AG09309 (cell line): ENCODE measurements at places on chromosomes 2 and 18.
A peak's percentile ranks its signal among the peaks of the same experiment; 100 is the strongest.

GRCh38 chr2:9973690-9974089, 22.2 kb downstream of the GRHL1 start:
- DNase-seq = no peak

DNA sequence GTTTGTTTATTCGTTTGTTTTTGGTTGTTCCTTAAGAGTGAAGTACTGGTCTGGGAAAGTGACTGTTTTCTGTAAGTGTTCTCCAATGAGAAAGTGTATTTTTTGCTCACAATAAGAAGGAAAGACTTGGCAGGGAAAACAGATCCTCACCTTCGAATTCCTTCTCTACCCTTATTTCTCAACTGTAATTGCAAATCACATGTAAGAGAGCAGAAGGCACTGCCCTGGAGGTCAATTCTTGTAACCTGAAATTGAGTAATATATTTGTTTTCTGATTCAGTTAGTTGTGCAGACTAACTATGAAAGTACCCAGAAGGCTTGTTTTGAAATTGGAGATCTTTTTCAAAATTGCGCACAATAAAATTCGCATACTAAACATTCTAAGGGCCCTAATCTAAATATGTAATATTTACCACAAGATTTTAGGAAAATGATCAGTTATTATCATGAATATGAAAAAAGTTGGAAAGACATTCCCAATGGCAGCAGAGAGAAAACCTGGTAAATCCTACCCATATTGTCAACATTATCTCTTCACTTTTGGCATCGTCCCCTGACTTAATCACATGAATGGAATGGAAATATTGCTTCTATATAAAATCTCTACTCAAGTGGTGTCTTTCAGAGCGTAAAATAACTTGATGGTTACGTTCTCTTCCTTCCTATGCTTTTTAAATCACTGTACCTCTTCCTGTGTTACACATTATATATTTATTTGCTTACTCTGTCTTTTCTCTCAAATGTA, 24.1 kb downstream of the TFPI start:
- DNase-seq = no peak

DNA sequence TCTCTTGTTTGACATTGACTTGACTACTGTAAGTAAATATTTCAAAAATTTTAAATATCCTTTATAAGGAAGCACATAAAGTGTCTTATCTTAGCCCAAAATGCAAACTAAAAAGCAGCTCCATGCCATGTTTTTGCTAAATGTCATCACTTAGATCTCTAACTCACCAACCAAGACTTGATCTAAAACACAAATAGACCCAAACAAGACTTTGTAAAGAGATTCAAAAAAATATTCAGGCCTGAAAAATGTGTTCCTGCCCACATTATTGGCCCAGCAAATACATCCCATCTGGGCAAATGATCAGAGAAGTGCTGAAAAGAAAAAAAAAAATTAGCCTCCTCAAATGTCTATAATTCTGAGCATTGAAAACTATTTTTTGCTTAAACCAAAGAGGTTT, 187.6 kb downstream of the MREG start:
- DNase-seq = peak; percentile 66

DNA sequence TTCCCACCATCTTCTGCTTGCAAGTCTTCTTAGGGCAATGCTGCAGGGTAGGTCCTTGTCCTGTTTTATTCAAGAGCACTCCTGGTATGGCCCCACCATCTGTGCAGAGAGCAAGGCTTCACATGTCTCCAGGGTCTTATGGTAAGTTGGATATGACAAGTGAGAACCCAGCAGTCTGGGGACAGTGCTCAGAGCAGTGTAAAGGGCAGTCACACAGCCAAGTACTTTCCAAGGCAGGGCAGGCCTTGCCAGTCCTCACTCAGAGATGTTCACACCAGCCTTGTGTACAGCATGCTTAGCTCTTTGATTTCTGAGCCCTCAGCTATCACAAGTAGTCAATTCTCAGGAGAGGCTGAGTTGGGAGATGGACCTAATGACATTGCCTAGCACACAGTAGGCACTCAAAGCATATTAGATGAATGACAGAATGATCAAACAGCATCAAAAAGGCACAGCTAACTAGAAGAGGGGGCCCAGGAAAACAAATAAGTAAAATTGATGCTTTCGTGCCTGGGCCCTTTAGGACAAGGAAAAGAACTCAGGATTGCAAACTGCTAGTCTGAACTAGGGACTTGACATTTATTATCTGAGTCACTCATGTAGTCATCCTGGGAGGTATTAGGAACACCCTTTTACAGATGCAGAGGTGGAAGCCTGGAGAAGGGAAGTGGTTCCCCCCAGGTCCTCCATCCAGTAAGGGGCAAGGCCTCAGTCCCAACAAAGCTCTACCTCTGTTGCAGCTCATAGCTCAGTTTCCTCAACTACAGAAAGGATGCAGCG, 86.7 kb upstream of the CTAGE1 start:
- DNase-seq = no peak

DNA sequence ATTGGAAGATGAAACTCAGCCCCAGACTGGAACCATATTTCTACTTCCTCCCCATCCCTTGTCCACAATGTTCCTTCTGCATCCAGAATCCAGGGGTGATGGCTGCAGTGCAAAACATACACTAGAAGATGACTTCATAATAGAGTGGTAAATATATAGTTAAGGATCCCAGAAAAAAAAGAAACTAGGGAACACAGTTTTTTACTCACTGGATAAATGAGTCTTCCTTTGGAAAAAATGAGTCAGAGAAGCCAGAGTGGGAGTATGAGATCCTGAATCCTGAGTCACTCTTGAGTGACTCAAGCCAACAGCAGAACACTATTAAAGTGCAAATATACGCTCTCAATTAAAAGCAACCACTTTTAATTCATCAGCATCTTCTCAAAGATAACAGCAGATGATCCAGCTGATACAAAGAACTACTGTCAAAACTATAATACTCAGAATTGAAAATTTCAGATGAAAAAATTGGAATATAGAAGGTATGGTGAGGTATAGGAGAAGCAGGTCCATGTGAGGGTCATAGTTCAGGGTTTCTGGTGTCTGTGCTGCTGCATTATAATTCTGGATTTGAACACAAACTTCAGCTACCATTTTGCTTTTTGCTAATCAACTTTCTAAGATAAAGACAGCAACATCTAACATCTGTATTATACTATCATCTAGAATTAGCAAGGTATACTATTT, 987.2 kb upstream of the CDH2 start:
- peak; percentile 90 for DNase-seq

GRCh38 chr2:56191617-56192016, 7.8 kb downstream of the CCDC85A start:
- DNase-seq = no peak

DNA sequence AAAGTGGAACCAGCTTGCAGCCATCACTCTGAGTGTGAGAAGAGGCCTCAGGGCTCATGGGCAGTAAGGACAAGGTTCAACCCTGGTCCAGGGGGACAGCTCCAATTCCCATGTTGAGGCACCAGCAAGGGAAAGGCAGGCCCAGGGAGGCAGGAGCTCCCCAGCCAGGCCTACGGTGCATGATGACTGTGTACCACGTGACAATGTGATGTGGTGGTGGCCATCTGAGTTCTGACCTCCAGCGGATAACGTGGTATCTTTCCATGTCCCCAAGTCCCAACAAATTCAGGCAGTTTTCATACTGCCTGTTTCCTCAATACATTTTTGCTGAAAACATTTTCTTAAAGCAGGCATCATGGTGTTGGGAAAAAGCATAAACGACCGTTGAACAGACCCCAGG, 36.1 kb upstream of the COL6A3 start:
- DNase-seq = no peak

DNA sequence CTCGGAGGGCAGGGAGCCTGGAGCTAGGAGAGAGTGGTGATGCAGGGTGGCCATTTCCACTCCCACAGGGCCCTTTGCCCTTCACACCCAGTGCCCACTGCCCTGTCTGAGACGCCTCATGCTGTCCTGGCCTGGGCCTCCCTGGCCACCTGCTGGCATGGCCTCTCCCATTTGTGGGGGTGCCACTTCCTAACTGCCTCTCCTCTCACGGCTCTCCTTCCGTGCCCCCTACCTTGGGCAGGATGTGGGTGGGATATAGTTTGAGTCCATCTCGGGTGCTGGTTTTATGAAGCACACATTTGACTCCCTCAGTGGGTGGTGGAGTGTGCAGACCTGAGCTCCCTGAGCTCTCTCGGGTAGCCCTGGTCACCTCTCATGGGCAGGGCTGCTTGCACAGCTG, 46.0 kb downstream of the DGKD start:
- DNase-seq = no peak

DNA sequence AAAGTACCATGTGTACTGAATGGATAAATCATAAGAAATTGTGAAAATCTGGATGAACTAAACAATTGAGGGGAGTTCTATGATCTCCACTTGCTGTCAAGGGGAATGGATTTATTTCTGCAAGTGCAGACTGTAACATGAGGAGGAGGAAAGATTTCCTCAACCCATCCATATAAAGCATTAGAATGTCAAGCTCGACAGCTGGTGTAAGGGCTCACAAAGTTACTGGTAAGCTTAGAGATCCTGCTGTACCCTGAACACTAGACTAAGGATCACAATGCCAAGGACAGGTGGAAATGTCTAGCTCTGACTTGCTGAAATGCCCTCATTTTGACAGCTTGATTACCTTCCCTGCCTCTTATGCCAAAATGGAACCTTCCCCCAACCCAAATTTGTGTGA, 125.3 kb downstream of the TCF4 start:
- DNase-seq = no peak

DNA sequence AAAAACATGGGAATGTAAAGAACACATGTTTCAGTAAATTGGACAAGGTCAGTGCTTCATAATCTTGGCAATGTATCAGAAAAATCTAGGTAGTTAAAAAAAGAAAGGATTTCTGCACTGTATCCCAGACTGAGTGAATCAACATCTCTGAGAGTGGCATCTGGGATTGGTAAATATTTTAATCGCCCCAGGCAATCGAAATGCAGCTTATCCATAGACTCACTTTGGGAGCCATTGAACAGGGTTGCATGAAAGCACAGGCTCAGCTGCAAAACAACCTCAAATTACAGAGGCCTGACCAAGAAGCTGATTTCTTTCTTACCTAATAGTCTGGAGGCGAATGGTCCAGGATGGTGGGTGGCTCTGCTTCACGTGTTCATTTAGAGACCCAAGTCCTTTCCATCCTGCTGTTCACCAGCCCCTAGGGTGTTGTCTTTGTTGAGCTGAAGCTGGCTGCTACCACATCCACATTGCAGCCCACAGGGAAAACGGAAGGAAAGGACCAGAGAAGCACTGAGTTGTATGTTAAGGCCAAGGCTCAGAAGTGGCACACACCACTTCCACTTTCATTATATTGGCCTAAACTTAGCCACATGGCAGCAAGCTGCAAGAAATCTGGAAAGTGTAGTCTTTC, 59.0 kb downstream of the MOGAT1 start:
- no peak for DNase-seq

DNA sequence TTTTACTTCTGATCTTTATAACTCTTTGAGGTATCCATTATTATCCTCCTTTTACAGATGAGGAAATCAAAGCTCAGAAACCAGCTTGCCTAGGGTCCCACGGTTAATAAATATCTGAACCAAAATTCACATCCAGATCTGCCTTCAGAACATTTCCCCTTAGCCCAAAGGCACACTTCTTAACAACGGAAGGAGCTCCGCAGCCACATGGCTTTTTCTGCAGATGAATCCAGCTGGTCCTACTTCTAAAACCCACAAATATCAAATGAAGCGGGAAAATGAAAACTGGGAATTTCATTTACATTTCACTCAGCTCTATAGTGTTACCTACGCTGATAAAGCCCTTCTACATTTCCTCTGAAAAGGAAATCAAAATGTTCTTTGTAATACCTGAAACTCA, 357.0 kb upstream of the ID2 start:
- no peak for DNase-seq

- no peak for DNase-seq
Observed at GRCh38 chr2:19818543-19818942, 83.2 kb downstream of the TTC32 start.
